ENCODE measurements at places on chromosomes 7 and 10. TPM values are rescaled to one million over a fixed set of nuclear protein-coding genes. Genes with fewer than 3 reads are reported as not detected.

DNA sequence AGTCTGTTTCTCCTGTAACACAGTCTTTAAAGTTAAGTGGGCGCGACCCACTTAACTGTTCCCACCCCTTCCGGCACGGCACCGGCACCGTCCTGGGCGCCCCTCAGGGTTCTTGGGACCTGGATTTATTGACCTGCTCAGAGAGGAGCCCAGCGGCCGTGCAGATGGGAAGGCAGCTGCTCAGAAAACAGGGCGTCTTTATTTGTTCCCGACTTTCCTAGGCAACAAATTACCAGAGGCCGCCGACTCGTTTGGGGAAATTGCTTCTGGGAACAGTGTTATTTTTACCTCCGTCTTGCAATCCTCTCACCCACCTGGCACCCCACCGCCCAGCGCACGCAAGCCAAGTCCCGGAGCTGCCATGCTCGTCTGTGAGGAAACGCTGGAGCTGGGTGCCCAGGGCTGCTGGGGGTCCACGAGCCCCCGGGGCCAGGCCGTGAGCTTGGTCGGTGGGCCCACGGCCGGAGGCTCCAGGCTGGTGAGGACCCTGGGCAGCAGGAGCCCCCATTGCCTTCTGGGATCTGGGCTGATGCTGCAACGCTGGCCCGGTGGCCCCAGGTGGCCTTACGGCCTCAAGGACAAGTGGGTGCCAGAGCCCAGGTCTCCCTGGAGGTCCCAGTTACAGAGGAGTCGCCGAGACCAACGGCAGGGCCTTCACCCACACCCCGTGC is 14.9 kb upstream of the ADGRA1 start:
- DNase-seq = no peak

GRCh38 chr7:39016609-39017008 is 38.9 kb downstream of the POU6F2 start:
- no peak for DNase-seq

The GRM3 gene
- total RNA-seq = not detected

The LLCFC1 gene
- not detected for total RNA-seq

Data from endothelial cell of umbilical vein (primary cell).